Right ventricle myocardium inferior (tissue), 1 donor: ENCODE measurements at places on chromosomes 11 and 22.

GRCh38 chr11:1884303-1884700, 7.4 kb downstream of the PRR33 start:
- no peak for DNase-seq

GRCh38 chr11:20002312-20003216, 157.7 kb downstream of the DBX1 start:
- no peak for DNase-seq

GRCh38 chr11:44986315-44986714, 35.6 kb upstream of the TP53I11 start:
- DNase-seq = no peak

DNA sequence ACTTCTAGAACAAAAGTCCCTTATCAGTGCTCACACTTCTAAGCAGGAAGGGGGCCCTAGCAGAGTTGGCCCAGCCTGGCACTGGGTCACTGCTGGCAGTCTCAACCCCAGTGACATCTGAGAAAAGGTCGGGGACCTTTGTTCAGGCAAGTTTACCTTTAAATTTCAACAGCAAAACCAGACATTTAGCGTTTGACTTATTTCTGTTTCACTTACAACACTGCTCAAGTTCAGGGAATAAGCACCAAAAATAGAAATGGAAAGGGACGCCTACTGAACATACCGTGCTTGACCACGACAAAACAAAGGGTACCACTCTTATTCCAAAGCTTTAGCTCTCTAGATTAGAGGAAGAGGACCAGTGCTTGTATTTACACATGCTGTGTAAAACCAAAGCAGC, 26.2 kb downstream of the PITPNB start:
- DNase-seq = no peak

DNA sequence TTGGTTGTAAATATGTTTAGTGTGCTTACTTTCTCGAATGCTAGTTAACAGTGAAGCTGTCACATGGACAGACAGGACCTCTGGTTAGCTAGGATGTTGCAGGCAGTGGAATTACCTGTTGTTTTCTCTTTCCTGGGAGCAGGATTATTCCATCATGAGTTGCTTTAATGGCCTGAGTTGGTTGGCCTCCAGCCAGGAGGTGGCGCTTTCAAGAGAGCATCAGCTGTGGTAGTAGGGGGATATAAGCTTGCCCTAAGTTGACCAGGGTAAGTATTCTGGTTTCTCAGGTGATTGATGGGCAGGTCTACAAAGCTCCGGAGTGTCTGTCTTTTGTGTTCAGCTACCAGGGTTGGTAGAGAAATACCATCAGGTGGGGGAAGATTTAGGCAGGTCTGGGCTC, 43.5 kb downstream of the NELL1 start:
- DNase-seq = no peak

GRCh38 chr22:24894220-24894975, 52.1 kb downstream of the LHFPL7 start:
- peak; percentile 76 for DNase-seq

GRCh38 chr11:125346565-125347260, 149.4 kb downstream of the FEZ1 start:
- peak; percentile 35 for DNase-seq

DNA sequence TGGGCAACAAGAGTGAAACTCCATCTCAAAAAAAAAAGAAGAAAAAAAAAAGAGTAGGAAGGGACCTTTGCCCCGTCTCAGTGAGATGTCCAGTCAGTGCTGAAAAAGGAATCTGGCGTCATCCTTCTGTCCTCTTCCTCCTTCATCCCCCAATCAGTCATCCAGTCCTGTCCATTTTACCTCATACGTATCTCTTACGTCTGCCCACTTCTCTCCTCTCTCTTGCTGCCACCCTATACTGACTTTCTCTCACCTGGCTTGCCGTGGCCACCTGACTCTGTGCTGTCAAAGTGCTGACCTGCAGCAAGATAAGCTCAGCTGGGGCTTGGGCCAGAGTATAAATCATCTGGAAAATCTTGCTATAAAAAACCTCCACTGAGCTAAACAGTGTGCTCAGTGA, 13.6 kb downstream of the SEPTIN3 start:
- DNase-seq = no peak

DNA sequence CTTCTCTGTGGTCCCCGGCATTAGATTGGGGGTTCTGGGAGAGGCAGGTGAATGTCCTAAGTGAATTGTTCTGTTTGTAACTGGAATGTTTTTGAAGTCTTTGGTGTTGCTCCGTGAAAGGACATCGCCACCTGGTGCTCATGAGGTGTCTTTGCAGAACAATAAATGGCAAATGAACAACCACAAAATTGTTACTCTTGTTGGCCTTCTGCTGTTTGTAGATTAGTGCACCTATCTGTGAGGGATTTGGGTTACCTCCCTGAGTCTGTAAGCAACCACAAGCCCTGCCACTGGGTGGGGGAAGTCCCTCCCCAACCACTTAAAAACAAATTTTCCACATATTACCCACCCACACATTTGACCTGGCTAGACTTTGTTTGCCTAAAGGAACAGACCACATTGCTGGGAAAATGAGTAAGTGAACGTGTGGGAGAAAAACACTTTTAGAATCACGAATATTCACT, 4.7 kb downstream of the MPEG1 start:
- no peak for DNase-seq

DNA sequence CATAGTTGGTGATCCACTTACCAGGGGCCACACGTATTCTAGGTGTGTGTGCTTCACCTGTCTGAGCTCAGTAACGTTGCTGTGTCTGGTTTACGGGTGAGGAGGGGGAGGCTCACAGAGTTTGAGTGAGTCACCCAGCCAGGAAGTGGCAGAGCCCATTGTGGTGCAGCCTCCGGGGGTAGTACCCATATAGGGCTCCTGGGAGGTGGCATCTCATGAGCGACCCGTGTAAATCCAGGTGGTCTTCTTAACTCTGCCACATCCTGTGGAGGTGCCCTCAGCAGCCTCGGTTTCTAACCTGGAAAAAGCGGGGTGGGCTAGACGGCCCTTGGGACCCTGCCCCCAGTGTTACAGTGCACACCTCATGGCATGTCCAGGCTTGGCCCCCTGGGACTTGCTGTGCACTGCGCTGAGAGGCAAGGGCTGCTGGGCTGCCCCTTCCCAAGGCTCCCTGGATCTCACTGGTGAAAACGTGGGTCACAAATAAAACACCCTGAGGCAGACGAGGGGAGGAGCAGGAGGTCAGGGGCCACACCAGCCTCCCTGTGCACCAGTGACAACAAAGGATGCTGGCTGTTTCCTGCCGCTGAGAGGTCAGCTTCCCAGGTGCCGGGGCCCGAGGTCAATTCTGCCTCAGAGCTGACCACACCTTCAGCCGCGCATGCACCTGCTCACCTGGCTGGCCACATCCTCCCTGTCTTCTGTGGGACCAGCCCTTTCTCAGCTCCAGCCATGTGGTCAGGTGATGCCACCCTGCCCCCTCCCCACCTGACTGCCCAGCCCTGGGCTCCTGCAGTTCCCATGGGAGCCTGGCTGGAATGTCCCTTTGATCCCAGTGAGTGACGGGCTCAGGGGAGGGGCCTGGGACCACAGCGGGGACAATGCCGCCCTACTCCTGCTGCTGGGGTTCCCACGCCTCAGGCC, 305.1 kb downstream of the CTTN start:
- DNase-seq = peak; percentile 46

- no peak for DNase-seq
Observed at GRCh38 chr22:19122752-19123492, 710 bp upstream of the DGCR2 start.

DNA sequence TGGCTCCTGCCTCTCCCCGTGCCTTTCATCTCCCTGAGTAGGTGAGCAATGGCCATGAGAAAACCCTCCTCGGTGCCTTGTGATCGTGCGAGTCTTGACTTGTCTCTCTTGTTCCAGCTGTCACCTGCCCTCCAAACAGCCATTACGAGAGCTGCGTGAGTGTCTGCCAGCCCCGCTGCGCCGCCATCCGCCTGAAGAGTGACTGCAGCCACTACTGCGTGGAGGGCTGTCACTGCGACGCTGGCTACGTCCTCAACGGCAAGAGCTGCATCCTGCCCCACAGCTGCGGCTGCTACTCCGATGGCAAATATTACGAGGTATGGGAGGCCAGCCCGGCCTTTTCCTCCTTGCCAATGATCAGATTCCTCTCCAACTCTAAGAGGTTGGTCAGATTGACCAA, 51.7 kb downstream of the TECTA start:
- DNase-seq = no peak

DNA sequence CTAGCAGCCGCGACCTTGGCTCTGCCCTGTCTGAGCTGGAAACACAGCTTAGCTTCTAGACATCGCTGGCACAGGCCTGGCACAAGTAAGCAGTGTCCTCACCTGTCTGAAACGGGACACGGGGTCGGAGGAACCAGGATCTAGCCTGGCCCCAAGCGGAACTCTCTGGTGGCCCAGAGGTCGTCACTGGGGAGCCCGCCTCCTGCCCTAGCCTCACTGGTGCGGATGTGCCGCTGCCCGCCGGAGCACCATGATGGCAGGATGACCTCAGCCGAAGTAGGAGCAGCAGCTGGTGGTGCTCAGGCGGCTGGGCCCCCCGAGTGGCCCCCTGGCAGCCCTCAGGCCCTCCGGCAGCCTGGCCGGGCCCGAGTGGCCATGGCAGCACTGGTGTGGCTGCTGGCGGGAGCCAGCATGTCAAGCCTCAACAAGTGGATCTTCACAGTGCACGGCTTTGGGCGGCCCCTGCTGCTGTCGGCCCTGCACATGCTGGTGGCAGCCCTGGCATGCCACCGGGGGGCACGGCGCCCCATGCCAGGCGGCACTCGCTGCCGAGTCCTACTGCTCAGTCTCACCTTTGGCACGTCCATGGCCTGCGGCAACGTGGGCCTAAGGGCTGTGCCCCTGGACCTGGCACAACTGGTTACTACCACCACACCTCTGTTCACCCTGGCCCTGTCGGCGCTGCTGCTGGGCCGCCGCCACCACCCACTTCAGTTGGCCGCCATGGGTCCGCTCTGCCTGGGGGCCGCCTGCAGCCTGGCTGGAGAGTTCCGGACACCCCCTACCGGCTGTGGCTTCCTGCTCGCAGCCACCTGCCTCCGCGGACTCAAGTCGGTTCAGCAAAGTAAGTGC, 871 bp downstream of the SLC35E4 start:
- peak; percentile 73 for DNase-seq

GRCh38 chr11:100932474-100933100, 197.0 kb downstream of the PGR start:
- DNase-seq = no peak

- DNase-seq = no peak
Observed at GRCh38 chr11:109929308-109929707, 163.9 kb upstream of the ZC3H12C start.

DNA sequence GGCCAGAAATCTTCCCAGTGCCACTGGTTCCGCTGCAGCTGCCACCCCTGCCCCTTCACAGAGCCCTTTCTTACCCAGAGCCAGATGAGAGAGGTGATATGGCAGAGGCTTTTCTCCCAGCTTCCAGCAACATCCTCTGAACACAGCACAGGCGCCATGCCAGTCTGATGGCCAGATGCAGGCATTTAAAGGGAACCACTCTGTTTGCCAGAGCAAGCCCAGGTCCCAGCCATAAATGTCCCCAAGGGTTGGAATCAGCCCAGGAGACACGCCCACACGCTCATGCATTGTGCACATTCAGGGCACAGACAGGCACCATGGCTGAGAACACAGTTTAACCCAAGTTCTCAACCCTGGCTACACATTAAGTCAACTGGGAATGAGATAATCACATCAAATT, 114.3 kb upstream of the CSNK2A3 start:
- no peak for DNase-seq

GRCh38 chr22:32800994-32801536, 440 bp upstream of the TIMP3 start:
- DNase-seq = no peak

DNA sequence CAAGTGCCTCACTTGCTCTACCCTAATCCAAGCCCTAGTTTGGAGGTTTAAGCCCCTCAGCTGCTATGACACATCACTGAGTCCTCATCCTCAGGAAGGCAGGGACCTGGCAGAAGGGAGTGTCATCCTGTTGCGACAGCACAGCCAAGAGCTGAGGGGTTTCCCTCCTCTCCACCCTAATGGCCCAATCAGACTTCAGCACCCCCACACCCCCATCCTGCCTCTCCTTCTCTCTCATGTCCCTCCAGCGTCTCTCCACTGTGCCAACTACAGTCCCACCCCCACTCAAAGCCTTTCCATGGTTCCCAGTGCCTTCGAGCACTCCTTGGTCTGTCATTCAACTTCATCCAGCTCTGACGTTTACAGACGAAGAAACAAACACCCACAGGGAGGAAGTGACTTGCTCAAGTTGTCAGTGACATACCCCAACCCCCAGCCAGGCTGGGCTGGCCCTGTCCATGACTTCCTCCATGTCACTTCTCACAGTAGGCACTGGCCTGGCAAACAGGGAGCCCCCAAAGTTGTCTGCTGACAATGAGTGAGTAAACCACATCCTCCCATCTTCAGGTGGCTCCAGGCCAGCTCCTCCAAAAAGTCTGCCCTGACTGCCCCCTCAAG, 15.6 kb downstream of the ARAP1 start:
- peak; percentile 89 for DNase-seq

DNA sequence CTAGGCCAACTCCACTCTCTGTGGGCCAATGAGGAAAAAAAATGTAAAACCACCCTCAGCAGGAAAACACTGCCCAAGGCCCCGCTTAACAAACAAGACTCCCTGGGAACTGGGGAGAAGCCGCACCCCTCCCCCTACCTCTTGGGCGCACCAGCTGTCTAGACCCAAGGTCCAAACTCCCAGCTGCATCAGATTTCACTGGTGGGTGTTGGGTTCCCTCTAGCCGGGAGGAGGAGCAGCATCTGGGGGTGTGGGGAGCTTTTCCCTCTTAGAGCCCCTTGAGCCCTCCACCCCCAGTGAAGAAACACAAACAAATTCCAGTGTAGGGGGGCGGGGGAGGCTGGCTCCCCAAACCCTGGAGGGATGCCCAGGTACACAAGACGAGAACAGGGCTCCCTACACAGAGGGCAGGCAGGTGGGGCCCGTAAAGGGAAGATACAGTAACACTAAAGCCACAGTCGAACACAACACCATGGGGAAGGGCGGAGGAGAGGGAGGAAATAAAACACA, 64.9 kb downstream of the NECTIN1 start:
- DNase-seq = no peak
